ENCODE measurements at places on chromosomes 12 and 14.

- DNase-seq, result no peak
Measured at GRCh38 chr12:11893998-11894397, 176.7 kb upstream of the BCL2L14 start.

- no peak for DNase-seq
Measured at GRCh38 chr12:59768031-59768430, 172.2 kb downstream of the SLC16A7 start.

DNA sequence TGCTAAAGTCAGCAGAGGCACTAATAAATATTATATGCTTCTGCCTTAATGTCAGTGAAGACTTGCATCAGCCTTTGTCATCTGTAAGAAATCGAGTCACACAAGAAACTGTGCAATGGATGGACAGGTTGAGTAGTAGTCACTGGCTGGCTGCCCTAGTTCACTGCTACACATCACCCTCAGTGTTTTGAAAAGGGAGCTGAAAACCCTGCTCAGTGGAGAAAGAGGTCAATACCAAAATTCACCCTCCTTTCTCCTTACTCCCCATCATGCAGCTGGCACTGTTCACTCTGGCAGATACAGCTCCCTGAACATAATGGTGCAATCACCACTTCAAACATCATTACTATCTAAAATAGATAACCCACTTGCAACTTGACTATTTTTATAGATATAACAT lies 6.6 kb downstream of the ANKS1B start:
- no peak for DNase-seq

- peak; percentile 98 for DNase-seq
Measured at GRCh38 chr12:26523708-26524150, 309.3 kb downstream of the ITPR2 start.

GRCh38 chr12:42728770-42729534 lies 139.4 kb upstream of the PRICKLE1 start:
- no peak for DNase-seq

GRCh38 chr12:128057586-128057985 lies 209.4 kb upstream of the TMEM132C start:
- DNase-seq, result no peak

GRCh38 chr12:8054816-8055215 lies 11.3 kb downstream of the C3AR1 start:
- no peak for DNase-seq

DNA sequence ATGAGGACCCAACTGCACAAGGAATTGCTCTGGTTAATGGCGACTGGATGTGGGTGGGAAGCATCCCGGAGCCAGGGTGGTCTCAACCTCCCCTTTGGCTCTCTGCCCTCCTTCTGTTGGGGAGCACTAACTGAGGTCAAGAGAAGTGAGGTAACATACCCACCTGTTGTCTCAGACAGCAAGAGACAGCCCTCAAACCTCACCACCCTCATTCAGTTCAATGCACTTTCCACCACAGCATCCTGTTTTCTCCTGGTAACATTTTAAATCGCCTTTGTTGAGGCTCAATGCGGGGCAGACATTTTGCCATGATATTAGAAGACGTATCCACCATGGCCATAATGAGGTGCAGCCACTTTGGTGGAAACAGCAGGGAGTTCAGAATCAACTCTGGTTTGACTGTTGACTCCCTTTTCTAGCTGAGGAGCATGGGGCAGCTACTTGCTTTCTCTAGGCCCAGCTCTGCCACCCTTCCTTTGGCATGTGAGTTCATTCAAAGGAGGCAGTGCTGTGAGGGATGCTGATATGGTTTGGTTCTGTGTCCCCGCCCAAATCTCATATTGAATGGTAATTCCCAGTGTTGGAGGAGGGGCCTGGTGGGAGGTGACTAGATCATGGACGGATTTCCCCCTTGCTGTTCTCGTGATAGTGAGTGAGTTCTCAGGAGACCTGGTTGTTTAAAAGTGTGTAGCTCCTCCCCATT lies 338.6 kb downstream of the PCNX1 start:
- no peak for DNase-seq

GRCh38 chr14:72948481-72949138 lies 22.3 kb downstream of the DCAF4 start:
- DNase-seq, result peak; percentile 79

- DNase-seq, result peak; percentile 72
Measured at GRCh38 chr12:47910486-47910885, 5.7 kb upstream of the VDR start.

DNA sequence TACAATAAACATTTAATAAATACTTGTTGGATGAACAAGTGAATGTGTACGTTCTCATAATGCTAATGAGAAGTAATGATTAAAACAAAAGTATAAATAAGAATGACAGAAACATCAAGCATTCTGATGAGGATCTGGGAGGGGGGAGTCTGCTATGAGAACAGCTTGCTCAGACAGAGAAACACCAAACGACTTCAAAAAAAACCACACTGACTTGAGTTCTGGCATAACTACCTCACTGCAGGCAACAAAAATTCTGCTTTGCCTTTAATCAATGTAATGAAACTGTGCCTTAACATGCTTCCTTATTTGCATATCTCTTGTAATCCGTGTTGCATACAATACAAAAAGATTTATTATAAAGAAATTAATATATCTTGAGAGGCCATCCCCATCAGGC lies 295.3 kb upstream of the GARIN6 start:
- no peak for DNase-seq

DNA sequence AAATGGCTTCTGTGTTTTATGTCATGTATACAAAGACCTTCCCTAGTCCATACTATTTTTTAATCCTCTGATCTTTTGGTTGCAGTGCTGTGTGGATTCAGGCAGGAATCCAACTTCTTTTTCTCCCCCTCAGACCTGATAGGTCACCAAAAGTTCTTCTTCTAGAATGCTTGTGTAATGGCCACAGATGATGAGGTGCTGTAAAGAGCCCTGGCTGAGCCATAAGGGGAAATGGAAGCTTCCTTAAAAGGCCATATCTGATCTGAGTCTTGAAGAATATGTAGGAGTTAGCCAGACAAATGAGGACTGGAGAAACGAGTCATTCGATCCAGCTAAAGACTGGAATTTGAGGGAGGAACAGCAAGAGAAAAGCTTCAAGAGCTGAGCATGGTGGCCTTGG lies 353.9 kb downstream of the PCNX1 start:
- DNase-seq, result no peak

DNA sequence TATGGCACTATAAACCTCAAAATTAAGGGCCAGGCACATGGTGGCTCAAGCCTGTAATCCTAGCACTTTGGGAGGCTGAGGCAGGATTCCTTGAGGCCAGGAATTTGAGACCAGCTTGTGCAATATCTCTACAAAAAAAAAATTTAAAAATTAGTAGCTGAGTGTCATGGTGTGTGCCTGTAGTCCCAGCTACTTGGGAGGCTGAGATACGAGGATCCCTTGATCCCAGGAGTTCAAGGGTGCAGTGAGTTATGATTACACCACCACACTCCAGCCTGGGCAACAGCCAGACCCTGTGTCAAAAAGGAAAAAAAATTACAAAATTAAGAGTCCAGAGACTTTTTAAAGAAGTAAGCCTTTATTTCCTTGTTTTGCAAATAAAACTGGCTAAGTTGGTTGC lies 1.8 kb upstream of the GCN1 start:
- no peak for DNase-seq

Measured in tibial artery (tissue), 4 donors.